ENCODE measurements at places on chromosomes 13 and 19.

DNA sequence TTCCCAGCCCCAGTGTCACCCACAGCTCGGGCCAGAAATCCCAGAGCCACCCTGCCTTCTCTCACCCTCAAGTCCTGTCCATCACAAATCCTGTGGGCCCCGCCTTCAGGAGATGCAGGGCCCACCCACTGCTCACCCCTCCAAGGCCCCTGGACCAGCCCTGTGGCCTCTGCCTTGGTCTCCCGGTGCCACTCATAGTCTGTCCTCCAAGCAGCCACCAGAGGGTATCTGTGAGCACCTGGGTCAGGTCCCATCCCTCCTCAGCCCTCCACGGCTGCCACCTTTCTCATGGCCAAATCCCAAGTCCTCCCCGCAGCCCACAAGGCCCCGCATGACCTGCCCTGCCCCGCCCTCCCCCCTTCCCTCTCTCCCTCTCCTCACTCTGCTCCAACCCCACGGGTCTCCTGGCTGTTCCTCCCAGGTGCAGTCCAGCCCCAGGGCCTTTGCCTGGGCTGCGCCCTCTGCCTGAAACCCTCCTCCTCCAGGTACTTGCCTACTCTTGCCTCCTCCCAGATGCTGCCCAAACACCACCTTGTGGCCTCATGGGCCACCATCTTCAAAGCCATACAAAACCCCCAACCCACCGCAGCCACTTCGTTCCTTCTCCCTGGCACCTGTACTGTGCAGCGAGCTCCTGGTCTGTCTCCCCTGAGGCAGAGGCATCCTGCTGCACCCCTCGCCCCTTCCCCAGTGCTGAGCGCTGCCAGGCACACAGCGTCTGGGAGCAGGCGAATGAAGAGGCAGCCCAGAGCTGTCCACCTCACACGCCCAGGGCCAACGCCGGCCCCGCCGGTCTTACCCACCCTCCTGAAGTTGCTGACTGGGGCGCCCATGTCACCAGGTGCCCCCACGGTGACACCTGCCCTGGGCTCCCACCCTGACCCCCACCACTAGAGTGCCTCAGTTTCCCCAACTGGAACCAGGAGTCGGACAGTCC lies 13.2 kb upstream of the UQCR11 start:
- peak; percentile 67 for DNase-seq

- DNase-seq: no peak
Measured at GRCh38 chr13:50636007-50636704, 207.3 kb downstream of the DLEU7 start.

- no peak for DNase-seq
Measured at GRCh38 chr19:543910-544608, at the start of gene GZMM. TSS of gene GZMM (plus strand) at chr19:544053. CDS start at chr19:544072, 19 bp downstream.

DNA sequence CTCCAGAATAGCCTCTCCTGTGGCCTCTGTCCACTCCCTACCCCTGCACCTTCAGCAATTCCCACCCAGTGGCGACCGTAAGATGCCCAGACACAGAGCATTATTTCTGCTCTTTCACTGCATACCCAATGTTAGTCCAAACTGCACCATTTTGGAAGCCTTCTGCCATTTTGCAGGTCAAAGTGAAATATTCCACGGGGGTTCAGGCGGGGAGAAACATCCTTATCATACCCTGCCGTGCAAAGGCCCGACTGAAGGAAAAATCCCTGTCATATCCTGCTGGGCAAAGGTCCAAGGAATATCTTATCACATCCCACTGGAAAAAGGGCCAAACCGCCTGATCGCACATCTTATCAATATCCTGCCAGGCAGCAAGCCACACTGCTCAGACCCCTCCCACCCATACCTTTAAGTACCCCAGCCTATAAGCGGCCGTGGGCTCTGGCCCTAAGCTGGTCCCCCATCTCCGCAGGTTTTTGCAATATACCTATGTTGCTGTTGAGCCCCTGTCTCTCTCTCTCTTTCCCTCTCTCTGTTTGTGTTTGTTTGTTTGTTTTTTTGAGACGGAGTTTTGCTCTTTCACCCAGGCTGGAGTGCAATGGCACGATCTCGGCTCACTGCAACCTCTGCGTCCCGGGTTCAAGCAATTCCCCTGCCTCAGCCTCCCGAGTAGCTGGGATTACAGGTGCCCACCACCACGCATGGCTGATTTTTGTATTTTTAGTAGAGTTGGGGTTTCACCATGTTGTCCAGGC lies 18.2 kb downstream of the CLEC11A start:
- DNase-seq: no peak

DNA sequence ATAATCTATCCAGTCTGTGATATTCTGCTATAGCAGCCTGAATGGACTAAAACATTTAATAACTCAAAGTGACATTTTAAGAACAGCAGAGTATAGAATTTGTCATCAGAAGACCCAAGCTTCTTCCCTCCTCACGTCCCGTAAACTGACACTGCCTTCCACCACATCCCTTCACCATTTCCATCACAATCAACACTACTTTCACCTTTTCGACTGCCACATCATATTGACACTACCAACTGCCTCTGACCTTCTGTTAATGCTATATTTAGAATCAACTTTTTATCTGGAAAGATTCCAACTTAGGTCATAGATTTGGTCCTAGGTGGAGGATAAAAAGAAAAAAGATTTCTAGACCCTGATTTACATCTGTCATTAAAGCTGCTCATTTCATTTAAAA lies 39.6 kb downstream of the STOML3 start:
- no peak for DNase-seq

- DNase-seq: no peak
Measured at GRCh38 chr13:32429433-32429909, 1.5 kb upstream of the N4BP2L1 start.

DNA sequence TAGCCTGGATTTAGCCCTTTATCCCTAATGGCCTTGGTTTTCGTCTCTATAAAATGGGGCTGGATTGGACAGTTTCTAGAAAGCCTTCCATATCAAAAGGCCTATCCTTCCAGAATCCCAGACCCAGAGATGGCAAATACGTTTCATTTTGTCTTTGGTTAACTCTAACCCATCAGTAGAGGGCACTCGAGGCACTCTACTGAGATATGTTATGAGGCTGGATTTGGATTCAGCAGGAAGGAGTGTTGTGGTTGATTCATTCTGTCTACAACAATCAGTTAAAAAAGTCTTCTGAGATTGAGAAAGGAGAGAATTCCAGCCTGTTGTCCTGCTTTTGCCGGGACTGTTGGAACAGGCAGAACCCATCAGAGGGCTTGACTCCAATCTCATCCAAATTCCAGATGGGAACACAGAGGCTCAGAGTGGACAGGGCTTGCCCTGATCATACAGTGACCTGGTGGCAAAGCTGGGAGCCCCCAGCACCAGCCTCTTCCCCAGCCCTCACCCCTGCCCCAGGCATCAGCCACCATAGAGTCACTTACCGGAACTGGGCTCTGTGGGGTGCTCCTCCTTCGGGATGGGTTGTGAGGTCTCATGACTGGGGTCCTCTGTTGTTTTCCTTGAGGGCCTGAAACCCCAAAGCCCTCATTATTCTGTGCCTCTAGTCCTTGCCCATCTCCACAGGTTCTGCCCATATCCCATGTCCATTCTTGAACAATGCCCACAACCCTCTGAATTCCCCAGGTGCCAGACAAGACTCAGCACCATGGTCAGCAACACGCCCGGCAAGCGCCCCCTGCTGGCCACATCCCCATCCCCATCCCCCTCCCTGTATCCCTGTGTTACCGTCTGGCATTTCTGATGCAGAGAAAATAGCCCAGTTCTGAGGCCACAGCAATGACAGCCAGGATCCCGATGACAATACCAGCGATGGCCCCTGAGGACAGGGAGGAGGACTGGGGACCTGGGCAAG lies 12.3 kb upstream of the ZNF180 start:
- DNase-seq: peak; percentile 40

- DNase-seq: no peak
Measured at GRCh38 chr13:94513026-94513425, 33.5 kb upstream of the DCT start.

DNA sequence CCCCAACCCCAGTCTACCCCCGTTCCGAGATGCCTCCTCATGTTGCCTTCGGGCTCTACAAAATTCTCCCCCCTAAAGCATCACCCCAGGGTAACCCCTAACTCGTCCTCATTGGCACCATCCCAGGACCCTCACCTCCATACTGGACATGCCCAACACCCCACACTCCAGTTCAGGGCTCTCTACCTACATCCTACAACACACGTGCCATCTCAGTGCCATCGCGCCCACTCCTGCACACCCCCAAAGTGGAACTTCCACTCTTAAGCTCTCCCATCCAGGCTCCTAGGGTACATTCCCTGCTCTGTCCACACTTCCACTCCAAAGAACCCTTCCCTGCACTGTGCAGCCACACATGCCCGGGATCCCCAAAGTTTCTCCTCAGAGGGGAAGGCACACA lies 827 bp upstream of the FKRP start:
- no peak for DNase-seq

DNA sequence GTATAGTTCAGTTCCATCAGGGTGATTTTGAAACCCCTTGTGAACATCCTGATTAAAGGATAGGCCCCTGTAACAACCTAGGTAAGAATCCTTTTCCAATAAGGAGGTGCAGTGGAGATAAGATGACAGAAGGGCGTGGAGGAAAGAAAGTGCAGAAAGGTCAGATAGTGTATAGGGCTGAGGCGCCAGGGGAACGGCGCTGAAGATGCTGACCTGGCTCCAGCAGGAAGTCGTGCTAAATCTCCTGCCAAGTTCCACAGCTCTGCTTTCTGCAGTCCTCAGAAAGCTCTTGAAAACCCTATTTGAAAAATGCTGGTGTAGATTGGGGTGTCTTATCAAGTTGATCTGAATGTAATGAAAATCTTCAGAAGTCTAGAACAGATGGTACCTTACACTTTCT lies 221.7 kb downstream of the COG6 start:
- DNase-seq: no peak

DNA sequence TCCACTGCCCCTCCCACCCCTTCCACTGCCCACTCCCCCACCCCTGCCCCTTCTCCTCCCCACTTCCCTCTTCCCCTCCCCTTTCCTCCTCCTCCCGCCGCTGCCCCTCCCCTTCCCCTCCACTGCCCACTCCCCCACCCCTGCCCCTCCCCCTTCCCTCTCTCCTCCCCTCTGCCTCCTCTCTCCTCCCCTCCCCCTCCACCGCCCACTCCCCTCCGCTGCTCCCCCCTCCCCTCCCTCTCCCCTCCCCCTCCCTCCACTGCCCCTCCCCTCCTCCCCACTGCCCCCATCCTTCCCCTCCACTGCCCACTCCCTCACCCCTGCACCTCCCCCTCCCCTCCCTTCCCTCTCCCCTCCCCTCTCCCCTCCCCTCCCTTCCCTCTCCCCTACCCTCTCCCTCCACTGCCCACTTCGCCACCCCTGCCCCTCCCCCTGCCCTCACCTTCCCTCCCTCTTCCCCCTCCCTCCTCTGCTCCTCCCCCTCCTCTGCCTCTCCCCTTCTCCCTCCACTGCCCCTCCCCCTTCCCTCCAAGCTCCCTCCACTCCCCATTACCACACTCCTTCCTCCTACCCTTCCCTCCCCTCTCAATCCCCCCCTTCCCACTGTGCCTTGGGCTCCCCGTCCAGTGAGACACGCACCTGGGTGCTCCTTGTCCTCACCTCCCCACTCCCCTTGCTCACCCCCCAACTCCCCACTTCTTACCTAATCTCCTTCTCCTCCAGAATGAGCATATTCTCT lies 21.9 kb downstream of the ATP8B3 start:
- no peak for DNase-seq

- no peak for DNase-seq
Measured at GRCh38 chr13:49417161-49417560, 26.7 kb downstream of the CAB39L start.

GRCh38 chr13:32682740-32683139 lies 96.5 kb downstream of the PDS5B start:
- DNase-seq: no peak

DNA sequence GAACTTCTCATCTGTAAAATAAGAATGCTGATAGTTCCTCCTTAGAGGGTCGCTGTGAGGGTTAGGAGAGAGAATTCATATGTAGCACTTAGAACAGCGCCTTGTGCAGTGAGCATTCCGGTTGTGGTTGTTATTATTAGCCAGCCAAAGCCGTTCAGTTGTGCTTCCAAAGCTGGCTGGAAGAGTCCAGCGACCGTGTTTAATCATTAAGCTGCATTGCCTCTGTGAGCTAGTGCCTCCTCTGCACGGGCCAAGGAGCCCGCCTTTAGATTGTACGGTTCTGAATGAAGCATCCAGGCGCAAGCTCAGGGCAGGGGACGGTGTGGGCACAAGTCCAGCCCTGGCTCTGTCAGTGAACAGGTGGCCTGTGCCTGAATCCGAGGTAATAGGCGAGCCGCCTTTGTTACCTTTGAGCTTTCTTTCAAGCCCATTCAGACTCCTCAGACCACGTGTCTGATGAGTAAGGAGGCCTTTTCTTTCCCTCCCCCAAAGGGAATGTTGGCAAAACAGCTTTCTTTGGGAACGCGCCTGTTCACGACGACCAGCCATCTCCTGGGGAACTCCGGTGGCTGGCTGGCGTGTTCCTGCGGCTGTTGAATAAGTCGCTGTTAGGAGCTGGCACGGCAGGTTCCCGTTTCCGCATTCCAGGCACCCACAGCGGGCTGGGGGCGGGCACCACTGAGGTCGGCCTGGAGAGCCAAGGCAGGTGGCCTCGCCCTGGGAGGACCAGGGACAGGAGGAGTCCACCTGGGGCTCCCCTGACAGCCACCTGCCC lies 25.1 kb downstream of the SIPA1L3 start:
- no peak for DNase-seq

GRCh38 chr13:23678795-23679194 lies 108.6 kb downstream of the TNFRSF19 start:
- DNase-seq: no peak

DNA sequence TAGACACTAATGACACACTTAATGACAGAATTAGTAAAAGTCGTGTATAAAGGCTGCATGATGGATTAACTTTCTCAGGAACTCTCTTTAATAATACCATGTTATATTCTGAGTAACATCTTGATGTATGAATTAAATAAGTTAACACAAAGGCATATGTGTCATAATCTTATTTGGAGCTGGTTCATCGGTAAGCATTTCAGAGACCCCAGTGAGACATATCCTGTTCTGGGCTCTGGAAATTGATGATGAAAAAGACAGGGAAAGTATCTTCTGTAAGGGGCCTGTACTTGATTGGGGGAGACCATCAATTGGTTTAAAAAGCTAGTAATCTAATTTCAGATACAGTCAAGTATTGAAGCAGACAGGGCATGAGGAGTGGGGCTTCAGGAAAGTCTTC lies 547.9 kb downstream of the GPC6 start:
- DNase-seq: no peak

GRCh38 chr13:41503356-41503755 lies 46.0 kb downstream of the RGCC start:
- DNase-seq: no peak

DNA sequence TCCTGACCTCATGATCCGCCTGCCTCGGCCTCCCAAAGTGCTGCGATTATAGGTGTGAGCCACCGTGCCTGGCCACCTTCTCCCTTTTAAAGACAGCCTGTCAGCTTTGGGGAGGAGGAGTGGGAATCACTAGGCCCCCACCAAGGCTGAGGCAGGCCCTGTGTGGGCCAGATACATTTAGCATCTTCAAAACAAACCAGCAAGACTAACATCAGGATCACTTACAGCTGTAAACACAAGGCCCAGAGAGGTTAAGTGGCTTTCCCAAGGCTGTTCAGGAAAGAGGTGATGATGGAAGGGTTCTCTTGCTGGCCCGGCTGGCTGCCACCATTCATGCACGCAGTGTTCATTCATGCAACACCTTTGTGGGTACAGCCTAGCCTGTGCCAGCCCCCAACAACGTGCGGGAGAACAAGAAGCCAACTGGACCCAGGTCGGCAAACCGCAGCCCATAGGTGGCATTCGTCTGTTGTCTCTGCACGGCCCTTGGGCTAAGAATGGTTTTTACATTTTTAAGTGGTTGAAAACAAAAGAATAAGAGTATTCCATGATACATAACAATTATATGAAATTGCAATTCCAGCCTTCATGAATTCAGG lies 23.0 kb downstream of the IER2 start:
- DNase-seq: no peak
